HAP-1 (cell line): ENCODE measurements at places on chromosomes 1 and 21.

DNA sequence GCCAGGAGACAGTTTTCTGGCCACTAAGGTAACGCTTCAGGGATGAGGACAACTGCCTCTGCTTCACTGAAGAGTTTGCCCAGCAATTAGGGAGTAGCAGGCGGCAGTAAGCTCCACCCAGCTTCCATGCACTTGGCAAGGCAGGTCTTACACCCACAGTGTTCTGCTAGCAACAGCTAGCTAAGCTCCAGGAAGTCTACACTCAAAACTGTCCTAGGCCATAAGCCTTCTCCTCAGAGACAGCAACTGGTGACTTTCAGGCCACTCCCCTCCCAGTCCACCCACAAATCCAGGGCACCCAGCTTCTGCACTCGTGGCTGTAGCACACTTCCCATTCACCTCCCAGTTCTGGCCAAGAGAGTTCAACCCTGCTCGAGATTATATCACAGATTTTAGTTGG, 47.3 kb downstream of the KMO start:
- DNase-seq, result no peak

GRCh38 chr1:57796616-57797015, 372.8 kb upstream of the DAB1 start:
- DNase-seq, result no peak

DNA sequence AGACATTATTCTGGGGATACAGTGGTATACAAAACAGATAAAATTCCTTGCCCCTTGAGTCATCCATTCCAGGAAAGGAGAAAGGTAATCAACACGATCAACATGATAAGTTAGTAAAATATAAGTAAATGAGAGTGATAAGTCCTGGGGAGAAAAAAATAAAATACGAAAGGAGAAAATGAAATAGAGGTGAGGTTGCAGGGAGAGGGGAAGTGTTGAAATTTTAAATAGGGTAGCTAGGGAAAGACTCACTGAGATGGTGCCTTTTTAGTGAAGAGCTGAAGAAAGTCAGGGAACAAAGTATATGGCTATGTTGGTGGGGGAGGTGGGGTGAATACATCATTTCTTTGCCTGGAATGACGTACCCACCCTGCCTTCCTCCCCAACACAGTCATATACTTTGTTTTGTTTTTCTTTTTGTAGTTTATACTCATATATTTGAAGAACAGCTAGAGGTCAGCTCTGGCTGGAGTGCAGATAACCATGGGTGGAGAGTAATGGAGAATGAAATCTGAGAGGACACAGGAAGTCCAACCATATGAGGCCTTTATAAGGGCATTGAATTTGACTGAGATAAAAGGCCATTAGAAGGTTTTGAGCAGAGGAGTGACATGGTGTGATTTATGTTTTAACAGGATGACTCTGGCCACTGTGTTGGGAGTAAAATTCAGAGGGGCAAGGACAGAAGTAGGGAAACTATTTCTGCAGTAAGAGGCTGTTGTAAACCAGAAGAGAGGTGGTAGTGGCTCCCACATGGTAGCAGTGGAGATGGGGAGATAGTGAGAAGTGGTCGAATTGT, 54.8 kb downstream of the OSBPL9 start:
- no peak for DNase-seq

- DNase-seq, result no peak
These were observed 33.9 kb upstream of the RGS8 start for GRCh38 chr1:182718311-182718710.

DNA sequence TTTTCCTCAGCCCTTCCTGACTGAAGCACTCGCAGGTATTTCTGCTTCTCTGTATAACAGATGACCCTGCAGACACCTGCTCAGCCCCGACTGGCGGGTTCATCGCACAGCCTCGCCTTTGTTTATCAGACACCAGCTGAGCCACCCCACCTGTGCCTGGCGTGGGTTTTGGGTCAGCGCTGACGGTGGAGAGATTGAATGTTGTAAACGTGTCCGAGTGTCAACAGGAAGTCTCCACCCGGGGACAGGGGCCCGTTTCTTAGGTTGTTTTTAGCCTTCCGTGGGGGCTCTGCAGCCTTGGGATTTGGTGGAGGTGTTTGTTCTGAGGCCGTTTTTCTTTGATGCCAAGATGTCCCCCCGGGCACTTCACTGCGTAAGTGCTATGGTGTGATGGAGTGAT, 60.1 kb downstream of the COL18A1 start:
- no peak for DNase-seq
